Muscle of arm (tissue), 14 donors: ENCODE measurements at places on chromosomes 13 and 19.
A peak's percentile ranks its signal among the peaks of the same experiment; 100 is the strongest.

DNA sequence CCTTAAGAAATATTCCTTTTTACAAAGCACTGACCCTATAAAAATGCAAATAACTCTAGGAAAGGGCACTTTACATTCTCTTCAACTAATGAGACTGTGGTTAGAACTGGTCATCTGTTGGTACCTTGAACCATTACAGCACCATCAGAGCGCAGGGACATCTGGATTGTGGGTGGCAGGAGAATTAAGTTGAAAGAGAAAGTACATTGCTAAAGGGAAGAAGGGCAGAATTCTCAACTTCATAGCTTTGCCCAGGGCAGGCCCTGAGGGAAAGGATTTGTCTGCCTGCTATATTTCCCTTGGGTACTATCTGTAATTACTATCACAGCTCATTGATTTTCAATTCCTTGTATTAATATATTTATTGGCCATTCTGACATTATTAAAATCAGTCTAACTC, 196.8 kb downstream of the KLF12 start:
- no peak for DNase-seq

- no peak for DNase-seq
Observed at GRCh38 chr13:109781384-109782065, 4.9 kb downstream of the IRS2 start.

DNA sequence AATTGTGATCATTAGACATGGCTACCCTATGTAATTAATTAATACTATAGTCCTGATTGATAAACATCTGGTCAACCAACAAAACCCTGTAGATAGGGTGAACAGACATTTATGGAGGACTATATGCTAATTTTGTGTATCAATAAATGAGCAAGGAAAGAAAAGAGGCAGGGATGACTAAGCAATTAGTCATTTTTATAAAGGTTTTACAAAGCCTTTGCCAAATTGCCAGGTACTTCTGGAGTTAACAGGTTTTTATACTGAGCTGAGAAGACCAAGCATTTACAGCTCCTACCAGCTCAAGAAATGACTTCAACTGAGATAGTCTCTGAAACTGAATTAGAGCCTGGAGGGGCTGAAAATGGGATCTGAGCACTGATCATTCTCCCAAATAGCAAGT, 186.8 kb upstream of the PRR20A start:
- DNase-seq: no peak

- no peak for DNase-seq
Observed at GRCh38 chr13:49295244-49295643, 47.5 kb downstream of the CDADC1 start.

- no peak for DNase-seq
Observed at GRCh38 chr13:109371066-109371465, 415.3 kb downstream of the IRS2 start.

- DNase-seq: no peak
Observed at GRCh38 chr19:40466219-40466984, 399 bp upstream of the SPTBN4 start.

DNA sequence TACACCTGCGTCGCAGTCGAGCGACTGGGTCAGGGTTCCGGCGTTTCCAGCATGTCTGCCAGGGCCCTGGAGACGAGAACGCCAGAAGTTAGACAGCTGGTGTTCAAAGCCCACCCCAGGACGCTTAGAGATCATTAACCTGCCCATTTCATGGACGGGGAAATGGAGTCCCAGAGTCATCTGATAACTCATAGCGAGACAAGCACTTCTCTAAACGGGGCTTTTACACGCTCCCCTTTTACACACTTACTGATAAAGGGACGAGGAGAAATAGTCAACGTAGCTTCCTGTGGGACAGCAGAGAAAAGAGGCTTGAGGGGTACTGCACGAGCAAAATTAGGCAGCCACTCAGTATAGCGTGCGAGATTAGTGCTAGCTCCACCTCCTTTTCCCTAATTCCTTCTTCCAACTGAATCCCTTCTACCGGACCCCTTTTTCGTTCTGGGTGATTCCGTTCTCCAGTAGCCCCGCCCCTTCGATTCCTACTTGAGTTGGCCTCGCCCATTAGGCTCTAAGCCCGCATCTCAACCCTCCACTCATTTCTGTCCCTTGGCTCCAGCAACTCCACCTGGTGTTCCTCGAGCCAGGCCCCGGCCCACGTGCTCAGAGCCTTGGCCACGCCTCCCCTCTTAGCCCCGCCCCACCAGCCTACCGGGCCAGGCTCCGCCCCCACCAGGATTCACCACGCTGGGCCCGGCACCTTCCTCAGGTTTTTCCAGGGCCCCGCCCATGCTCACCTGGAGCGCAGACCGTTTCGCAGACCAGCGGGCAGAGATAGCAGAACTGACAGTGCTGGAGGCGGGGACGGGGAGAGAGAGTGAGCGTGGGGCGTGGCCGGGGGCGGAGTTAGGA, 3.7 kb downstream of the HRC start:
- DNase-seq: peak; percentile 50

DNA sequence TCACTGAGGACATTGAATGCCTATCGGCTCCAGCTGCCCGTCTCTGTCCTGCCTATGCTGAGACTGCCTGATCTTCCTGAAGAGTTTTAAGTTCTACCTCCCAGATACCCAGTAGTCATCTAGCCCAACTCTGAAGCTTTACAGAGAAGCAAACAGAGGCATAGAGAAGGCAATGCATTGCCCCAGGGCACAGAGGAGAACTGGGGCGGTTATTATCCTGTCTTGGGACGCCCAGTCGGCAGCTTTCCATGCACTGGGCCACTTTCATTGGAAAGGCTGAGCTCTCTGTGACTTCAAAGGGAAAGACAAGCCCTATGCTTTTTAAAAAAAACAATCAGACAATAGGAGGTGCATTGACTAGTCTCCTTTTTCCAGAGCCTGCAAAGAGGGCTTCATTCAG, 71.6 kb downstream of the HSPH1 start:
- DNase-seq: no peak

DNA sequence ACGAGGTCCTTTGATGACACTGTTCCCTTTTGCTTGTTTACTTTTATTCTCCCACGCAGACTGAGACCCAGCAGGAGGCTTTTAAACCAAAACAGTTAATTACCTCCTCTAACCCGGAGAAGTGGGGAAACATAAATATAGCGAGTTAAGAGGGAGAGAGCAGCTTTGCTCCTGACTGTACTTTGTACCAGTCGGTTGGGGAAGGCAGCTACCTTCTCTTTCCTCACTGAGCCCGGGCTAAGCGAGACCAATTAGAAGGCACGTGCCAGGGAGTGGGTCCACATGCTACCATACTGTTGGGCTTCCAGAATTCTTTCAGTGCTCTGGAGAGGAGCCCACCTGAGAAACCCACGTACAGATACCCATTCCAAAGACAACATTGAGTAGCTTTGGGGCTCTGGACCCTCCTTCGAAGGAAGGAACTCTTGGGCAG, 124.2 kb downstream of the ZIC5 start:
- no peak for DNase-seq

- no peak for DNase-seq
Observed at GRCh38 chr19:18373407-18373891, 12.5 kb upstream of the GDF15 start.

GRCh38 chr13:81171065-81171647, 830.2 kb upstream of the SPRY2 start:
- peak; percentile 27 for DNase-seq

DNA sequence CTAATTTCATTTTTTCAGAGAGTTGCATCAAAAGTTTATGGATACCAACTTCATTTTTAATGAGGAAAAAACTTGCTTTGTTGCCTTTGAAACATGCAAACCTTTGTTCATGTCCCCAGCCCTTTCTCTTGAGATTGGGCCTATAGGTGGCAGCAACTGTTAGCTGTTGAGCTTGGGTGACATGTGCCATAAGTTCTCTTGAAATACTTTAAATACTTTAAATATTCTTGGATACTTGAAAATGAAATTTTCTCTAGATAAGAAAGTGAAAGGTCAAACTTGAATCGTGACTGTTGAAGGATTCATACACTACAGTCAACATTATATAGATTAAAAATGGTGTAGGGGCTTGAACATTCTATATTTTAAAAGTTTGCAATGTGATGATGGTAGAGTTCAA, 294.9 kb downstream of the NDFIP2 start:
- peak; percentile 38 for DNase-seq

GRCh38 chr13:94799299-94799698, 87.0 kb upstream of the SOX21 start:
- no peak for DNase-seq

DNA sequence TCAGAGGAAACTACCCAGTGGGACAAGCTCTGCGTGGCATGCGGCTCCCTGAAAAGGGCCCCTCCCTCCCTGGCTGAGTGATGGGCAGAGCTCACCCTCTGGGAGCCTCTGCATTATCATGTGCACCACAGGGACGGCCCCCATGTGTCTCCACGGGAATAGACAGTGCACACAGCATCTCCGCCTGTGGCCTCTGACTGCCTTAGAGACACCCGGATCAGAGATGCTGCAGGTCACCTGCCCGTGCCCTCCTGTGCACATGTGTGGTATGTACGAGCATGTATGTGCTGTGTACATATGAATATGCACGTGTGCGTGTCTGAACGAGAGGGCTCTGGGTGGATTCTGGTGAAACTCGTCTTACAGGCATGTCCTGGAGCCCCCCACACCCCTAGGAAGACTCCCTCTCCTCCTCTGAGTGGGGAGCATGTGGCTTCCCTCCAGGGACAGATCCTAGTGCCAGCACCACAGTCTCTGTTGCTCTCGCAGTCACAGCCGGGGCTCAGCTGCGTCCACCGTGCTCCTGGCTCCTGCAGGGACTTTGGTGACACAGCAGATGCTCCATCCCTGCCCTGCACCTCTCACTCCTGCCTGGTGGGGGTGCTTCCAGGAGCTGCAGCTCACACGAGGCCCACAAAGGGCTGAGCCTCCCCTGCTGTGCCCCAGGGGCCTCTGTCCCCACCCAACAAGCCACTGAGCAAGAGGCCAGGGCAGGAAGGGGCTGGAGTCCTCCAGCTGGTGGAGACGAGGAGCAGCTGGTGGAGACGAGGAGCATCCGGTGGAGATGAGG, 19.6 kb downstream of the C13orf46 start:
- DNase-seq: no peak

GRCh38 chr13:102854675-102855074, 8.8 kb downstream of the ERCC5 start:
- no peak for DNase-seq

GRCh38 chr19:10111405-10111811, at the start of gene P2RY11:
Gene P2RY11, plus strand, starts transcription at chr19:10111693. Its CDS starts 29 bp downstream, at chr19:10111722.
- no peak for DNase-seq

DNA sequence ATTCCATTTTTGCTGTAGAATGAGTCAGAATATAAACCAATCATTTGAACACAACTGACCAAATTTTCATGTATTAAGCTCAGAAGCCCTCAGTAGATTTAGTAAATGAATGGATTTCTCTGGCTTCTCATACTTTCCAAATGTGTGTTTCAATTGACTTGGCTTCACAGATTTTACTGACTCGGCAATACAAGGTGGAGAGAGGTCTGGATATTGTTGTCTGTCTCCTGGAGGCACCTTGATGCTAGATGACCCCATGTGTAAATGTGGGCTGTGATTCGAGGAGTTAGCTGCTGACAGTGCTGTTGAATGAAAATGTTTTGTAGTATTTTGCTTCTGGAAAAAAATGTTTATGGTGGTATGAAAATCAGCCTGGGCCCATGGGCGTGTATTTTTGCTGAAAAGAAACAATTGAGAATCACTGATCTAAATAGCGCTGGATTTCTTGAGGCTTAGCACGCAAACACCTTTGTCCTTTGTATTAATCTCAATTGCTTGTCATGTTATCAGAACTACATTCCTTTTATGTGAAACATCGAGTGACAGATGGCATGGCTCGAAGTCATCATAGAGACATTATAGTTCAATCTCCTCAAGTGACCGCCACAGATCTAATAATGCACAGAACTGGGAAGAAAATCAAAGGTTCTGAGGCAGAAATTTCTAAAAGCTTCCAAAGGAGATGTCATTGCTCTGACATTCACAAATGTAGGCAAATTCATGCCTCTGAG, 41.2 kb upstream of the UBAC2 start:
- no peak for DNase-seq

DNA sequence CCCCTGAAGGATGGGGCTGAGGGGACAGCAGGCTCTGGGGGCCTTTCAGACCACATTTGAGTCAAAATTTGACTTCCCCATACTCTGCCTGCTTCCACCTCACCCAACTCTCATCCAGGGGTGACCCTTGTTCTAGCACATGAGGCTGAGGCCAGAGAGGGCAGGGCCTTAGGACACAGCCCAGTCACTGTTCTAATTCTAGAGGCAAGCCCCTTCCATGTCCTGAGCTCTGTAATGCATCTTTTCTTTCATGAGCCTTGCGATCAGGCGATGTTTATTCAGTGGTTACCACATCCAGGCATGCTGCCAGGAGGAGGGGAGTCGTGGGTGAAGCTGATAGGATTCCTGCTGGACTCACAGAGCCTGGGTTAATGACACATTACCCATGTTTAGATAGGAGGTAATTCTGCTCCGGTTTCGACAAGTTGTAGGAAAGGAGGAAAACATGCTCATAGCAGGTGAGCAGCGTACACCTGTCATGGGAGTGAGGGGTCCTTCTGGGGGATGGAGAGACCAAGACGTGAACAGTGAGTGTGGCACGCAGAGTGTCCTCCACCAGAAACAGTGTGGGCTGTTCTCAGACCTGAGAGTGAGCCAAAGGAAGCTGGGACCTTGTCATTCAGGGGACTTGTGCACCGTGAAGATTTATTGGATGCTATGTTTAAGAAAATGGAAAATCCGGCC, 9.3 kb downstream of the RPS9 start:
- peak; percentile 45 for DNase-seq

DNA sequence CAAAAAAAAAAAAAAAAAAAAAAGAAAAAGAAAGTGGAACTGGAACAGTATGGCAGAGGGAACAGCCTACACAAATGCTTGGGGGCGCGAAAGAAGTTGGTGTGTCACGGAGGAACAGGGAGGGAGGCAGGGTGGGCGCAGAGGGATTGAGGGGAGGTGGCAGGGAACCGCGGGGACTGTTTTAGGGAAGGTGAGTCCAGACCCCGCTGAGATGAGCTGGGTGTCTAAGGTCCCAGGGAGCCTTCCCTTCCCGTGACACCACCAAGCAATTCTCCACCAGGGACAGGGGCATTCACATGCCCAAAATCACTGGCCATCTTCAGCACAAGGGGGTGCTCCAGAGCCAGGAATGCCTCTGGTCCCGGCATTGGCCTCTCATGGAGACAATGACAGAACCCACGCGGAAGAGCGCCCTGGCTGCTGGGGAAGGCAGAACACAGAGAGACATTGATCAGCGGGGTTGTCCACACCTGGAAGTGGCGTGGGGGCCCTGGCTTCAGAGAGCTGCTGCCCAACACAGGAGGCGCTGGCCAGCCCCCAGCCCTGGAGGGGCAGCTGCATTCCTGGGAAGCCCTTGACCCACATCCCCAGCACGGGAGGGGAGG, 6.9 kb downstream of the PEAK3 start:
- DNase-seq: peak; percentile 66
